ENCODE measurements at places on chromosomes 5 and 9.

DNA sequence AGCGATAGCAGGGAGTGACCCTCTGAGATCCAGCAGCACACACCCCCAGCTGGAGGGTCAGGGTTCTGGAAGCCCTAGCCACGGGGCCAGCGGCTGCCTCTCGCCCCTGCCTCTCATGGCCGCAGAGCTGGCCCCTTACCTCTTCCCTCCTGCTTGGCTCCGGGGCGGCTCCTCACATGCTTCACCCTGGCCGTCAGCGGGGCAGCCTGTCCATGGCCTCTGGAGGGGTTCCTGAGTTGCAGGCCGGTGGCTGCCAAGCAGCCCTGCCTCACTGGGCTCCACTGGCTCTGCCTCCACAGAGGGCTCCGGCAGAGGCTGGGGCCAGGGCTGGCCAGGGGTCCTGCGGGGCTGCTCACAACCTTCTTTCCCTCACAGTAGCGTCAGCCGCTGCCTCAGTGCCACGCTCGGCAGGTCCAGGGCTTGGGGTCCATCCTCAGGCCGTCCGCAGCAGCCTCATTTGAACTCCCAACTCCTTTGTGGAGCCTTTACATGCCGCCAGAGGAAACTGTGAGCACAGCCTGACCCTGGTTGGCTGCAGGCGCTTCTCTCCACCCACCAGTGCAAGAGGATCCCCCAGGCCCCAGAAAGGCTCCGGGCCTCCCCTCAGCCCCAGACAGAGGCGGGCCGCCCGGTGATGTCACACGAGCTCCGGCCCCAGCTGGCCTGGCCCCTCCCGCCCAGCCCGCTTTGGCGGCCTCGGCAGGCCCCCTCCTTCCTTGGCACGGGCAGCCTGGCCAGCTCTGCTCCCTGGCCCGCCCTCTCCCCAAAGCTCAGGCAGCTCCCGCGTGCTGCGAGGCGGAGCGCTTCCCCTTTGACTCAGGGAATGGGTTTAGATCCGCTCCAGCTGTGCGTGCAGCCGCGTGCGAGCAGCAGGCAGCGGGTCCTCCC is at the start of gene ANGPTL2:
ANGPTL2 (minus strand) TSS at position 460 of the 888 bp plus-strand sequence. CDS start 13,904 bp downstream, outside the sequence.
- peak; percentile 93 for DNase-seq

GRCh38 chr9:14941501-14942405 is 31.5 kb upstream of the FREM1 start:
- no peak for DNase-seq

GRCh38 chr9:13744261-13744901 is 464.9 kb upstream of the MPDZ start:
- DNase-seq: no peak

DNA sequence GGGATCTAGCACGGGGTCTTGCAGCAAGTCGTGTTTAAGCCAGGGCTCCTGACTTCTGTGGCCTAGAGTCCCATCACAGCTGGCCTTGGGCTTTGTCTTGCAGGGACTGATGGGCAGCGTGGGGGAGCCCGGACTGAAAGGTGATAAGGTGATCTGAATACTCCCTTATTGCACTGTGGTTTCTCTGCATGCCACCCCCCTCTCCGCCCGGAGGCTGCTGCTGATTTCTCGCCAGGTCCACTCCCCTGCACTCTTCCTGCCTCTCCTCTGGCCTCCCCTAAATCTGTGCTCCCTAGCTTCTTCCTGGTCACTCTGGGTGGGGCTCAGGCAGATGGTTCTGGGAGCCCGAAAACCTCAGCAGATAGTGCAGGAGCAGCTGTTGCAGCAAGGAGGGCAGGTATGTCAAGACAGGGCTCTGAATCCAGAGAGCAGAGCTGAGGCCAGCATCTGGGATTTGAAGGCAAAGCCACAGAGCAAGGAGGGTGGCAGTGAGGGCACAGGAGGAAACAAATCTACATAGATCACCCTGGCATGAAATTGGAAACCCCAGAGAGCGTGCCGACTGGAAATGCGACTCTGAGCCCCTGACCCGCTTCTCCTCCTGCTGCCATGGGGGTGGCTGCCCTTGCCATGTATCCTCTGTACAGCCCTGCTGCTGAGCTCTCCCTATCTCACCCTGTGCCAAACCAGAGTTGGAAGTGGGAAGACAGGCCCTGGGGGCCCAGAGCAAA is 76.5 kb downstream of the COL27A1 start:
- DNase-seq: no peak

- DNase-seq: no peak
These were observed 18.6 kb upstream of the ADRB2 start for GRCh38 chr5:148807851-148808250.

- DNase-seq: no peak
These were observed 195.6 kb downstream of the KIAA0825 start for GRCh38 chr5:94422812-94423211.

- no peak for DNase-seq
These were observed 29.7 kb downstream of the PWWP2A start for GRCh38 chr5:160089531-160089930.

- no peak for DNase-seq
These were observed at the start of gene LCN10 for GRCh38 chr9:136742591-136743391. Gene LCN10, minus strand, starts transcription at chr9:136742940. Its CDS starts 37 bp downstream, at chr9:136742903.

GRCh38 chr9:36896296-36896695 is 137.8 kb downstream of the PAX5 start:
- no peak for DNase-seq

DNA sequence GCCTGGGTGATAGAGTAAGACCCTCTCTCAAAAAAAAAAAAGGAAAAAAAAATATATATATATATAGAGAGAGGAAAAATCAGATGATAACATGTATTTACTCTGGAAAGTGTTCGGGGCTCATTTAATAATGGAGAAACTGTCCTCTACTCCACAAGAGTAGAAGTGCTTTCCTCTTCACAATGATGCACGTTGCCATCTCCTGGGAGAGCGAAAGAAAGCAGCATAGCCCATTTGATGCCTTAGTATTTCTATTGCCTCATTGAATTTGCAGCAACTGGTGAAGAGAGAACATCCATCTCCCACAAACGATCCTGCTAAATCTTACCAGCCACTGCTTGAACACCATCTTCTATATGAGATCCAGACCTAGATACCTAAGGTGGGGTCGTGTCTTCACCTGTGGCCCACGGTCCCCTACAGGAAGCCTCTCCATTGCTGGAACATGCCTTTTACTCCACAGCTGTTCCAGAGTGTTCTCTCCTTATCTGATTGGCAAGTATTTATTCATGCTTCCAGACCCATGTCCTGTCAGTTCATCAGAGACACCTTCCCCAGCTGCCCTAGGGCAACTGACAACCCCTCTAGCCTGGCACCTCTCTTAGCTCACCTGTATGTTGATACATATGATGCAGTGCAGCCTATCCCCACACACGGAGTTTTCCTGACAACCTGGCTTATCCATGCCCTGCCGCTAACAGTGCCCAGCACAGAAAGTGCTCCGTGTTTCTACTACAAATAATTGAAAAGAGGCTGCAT is 115.3 kb downstream of the MARCHF11 start:
- DNase-seq: no peak

DNA sequence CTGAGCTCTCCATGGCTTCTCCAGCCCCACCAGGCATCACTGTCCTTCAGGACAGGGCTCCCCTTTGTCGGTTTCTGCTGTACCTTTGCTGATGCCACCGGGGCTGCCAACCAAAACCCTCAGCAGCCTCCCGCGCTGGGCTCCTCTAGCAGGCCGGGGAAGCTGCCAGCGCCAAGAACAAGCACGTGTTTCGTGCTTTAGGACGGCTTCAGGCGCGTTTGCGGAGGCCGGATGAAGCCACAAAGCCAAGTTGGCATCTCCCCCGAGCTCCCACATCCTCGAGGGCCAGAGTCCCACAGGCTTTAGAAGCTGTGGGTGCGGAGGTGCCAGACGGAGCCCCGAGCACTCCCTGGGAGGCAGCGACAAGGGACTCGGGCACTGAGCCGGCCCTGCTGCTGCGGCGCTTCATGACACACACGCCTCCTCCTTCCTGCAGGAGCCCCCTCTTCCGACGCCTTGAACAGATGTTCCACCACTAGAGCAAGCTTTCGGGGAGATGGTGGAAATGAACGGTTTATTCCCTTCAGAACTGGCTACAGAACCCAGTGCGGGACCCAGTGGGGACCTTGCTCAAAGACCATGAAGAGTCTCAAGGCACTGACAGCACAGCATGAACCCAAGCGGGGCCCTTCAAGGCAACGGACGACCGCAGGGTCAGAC is 36.7 kb downstream of the SARDH start:
- peak; percentile 36 for DNase-seq

GRCh38 chr5:36423578-36424307 is 122.0 kb upstream of the RANBP3L start:
- no peak for DNase-seq

DNA sequence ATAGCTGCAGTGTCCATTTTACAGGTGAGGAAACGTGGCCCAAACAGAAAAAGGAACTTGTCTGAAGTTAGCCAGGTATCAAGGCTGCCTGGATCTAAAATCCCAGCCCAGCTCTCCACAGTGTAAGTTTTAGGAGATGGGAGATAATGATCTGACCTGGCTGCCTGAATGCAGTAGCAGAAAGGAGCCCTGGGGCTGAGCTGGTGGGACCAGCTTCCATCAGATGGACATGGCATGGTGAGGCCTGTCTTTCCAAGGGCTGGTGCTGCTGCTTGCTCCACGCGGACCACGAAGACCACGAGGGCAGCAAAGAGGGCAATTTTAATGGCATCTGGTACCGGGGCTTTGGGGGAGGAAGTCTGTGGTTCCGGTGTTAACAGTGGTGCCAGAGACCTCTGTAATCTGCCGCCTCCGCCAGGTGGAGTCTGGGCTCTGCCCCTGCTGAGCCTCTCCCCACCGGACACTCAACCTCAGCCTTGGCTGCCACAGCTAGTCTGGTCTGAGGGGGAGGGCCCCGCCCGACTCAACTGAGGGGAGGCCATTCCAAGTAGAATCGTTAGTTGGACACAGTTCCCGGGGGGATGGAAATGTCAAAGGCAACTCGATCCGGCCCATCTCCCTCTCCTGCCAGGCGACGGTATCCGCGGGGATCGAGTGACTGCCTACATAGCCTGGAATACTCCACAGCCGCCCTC is 650 bp downstream of the MYORG start:
- DNase-seq: no peak

- no peak for DNase-seq
These were observed 757 bp downstream of the NRARP start for GRCh38 chr9:137301081-137301947.

Measured in AG08395 (cell line).